ENCODE measurements at places on chromosomes 7 and 10.

DNA sequence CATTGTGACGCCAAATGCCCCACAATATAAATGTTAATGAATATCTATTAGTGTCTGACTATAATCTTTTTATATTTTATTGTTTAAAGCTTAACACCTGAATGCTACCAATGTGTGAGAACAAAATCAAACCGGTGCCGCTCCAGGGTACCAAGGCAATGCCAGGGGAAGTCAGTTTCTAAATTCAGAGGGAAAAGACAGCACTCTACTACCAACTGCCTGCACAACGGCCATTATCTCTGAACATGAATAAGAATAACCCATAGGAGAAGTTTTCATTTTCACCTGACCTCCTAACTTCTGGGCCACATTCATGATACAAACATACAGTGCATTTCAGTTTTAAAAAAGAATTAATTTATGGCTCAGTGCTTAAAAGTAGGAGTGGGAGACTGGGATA, 21.7 kb downstream of the USP6NL start:
- DNase-seq = no peak

DNA sequence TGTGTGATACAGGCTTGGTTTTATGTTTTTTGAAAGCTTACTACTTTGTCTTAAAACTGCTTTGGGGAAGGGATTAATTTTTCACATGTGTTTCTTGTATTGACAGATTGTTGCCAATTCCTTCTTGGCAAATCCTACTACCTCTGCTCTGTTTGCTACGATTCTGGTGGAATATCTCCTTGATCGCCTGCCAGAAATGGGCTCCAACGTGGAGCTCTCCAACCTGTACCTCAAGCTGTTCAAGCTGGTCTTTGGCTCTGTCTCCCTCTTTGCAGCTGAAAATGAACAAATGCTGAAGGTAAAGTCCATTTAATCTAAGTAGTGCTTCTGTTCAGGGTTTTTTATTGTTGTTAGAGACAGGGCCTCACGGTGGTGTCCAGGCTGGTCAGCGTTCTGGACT, 33.6 kb downstream of the TRRAP start:
- no peak for DNase-seq

- DNase-seq = no peak
Measured at GRCh38 chr7:47951374-47951773, 3.1 kb upstream of the PKD1L1 start.

GRCh38 chr7:148011753-148012152, 578.8 kb upstream of the C7orf33 start:
- DNase-seq = no peak

- DNase-seq = no peak
Measured at GRCh38 chr10:72038458-72039001, 49.8 kb downstream of the SPOCK2 start.

DNA sequence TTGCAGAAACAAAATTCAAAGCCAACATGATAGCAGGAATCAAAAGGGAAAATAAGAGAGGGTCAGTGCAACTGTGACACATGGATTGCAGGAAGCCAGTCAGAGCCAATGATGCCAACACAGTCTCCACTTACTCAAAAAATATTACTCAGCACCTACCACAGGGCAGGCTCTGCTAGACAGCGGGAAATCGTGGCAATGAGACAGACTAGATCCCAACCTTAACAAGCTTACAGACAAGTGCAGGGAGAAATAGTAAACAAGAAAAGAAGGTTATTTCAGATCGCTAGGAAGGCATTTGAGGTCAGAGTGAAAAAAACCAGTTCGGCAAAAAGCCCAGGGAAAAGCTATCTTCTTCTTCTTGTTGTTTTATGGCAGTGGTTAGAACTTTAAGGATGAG, 45.2 kb upstream of the NPFFR1 start:
- no peak for DNase-seq

- DNase-seq = no peak
Measured at GRCh38 chr10:70034232-70034631, 18.4 kb upstream of the MACROH2A2 start.

GRCh38 chr10:97024168-97025073, 161.3 kb downstream of the SLIT1 start:
- DNase-seq = no peak

- no peak for DNase-seq
Measured at GRCh38 chr7:131800531-131800930, 244.1 kb upstream of the PODXL start.

- DNase-seq = no peak
Measured at GRCh38 chr10:74177140-74177677, 26.2 kb downstream of the ADK start.

- no peak for DNase-seq
Measured at GRCh38 chr7:34298492-34299013, 359.5 kb upstream of the NPSR1 start.

DNA sequence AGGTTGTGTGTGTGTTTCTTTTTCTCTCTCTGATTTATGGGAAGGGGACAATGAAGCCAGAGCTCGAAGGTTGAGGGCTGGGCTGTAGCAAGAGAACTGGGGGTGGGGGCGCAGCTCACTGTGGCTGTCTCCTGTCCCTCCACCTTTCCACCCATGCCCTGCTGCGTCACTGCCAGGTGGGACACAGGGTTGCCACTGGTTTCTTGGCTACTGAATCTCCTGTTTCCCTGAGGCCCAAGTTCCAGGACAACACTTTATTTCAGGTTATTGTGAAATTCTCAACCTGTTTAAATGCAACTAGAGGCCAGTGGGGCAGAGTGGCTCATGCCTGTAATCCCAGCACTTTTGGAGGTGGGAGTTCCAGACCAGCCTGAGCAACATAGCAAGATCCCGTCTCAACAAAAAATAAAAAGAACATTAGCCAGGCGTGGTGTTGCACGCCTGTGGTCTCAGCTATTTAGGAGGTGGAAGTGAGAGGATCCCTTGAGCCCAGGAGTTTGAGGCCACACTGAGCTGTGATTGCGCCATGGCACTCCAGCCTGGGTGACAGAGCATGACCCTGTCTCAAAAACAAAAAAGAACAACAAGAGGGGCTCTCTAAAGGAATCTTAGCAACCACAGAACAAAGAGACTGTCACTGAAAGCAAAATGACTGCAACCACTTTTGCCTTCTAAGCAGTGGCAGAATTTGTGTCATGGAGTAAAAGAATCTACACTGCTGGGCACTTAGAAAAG, 22.6 kb downstream of the TBATA start:
- DNase-seq = no peak

DNA sequence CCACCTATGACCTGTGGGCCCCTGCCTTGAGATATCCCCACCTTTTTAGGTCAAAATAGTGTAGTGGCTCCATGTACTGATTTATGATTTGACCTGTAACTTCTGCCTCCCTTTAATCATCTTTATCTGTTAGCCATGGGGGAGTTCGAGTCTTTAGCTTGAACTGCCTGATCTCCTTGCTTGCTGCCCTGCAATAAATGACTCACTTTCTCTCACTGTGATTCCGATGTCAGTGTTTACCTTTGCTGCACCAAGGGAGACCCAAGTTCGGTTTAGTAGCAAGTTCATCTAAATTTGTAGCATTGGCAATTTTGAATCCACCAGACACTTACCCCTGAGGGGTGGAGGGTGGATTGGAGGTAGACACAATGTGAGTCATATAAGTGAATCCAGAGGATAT, 814.6 kb upstream of the AUTS2 start:
- DNase-seq = no peak

DNA sequence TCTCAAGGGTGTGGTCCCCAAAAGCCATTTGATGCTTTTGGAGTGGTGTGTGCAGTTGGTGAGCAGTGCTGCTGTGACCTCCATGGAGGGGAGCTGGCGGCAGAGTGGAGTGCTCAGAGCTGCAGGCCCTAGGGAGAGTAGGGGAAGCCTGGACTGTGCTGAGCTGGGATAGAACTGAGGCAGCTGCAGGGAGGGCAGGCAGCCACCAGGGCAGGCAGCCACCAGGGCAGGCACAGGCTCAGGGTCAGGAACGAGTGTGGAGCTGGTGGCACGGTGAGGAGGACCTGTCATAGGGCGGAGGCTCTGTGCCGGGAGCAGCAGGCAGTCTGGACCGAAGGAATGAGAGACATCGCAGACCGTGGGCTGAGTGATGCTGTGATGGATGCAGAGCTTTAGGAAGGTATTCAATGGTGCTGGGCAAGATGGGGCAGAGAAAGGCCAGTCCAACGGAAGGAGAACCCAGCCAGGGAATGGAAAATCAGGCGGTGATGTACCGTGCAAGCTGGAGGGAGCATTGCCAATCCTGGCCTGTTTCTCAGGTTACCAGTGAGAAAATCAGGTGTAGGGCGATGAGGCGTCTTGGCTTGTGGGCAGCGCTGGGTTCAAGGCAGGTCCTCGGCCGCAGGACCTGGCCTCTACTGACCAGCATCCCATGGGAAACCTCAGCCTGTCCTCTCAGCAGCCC, 152.6 kb downstream of the CAMK1D start:
- DNase-seq = no peak

- no peak for DNase-seq
Measured at GRCh38 chr7:32542595-32542994, 47.3 kb downstream of the AVL9 start.

DNA sequence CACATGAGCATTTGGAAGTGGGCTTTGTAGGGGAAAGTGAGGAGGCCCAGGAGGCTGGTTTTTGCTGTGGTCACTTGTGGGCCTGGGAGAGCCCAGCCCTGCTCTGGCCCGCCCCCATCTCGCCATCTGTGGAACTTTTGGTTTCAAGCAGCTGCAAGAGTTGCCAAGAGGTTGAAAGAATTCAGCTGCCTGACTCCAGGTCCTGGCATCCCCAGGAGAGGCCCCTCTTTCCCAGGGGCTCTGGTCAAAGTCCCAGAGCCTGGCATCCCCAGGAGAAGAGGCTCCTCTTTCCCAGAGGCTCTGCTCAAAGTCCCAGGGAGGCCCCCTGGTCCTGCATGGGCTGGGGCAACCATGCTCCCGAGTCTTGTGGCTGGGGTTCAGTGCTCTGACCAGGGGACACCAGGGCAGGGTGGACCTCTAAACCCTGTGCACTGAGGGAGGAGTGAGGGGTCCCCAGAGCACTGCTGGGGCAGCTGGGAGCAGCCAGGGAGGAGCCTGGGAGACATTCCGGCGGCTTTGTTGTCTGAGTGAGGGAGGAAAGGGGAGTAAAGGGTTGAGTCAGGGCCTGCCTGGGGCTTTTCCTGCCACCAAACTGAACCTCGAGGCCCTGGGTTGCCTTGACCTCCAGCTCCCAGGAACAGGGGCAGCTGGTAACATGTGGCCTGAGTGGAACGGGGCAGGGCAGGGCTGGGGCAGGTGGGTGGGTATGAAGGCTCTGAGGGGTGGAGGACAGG, 27.7 kb upstream of the CSGALNACT2 start:
- no peak for DNase-seq

GRCh38 chr10:114432566-114433093, 28.3 kb upstream of the AFAP1L2 start:
- no peak for DNase-seq

GRCh38 chr7:108138911-108139310, 8.8 kb upstream of the LAMB4 start:
- no peak for DNase-seq

GRCh38 chr10:26357203-26357602, 80.9 kb upstream of the APBB1IP start:
- no peak for DNase-seq

DNA sequence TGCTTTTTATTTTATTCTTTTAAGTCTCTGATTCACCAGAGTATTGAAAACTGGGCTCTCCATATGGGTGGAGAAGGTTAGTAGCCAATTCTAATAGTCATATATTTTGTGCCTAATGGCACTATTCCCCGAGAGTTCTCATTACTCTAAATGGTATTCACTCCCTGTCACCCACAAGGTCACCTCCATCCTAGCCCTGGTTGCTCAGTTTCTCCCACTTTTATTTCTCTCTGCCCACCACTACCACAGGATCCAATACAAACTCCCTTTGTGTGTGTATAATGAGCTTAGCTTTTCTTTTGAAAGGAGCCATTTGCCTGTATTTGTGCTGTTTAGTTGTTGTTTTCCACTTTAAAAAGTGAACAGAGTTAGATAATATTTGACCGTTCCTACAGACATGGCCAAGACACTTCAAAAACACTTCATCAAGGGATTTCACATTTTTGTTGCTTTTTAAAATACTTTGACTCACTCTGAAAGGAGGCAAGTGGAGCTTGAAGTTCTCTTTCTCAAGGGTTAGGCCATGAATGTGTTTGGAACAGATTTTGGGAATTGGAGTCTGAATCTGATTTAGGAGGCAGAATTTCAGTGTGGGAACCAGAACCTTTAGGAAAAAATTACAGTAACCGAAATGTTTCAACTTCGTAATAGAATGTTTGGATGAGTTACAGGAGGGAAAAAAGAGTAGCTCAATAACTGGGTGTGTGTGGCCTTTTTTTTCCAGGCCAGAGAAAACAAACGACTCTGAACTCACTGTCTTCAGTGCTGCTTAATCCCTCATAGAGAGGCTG, 321.3 kb downstream of the BICC1 start:
- no peak for DNase-seq

DNA sequence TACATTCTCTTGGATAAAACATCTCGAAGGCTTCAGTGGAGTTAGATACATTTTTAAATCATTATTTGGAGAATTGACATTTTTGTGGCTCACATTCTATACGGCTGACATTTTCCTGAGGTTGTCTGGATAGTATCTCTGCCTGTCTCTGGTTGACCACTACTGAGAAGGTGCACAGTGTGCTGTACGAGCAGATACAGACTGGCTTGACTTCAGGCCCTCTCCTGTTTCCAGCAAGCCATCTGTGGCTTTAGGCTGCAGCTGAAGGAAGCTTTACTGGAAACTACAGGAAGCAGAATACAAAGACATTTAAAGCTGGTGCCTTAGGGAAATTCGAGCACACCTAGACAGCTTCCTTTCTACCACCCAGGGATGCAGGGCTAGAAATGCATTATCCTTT, 39.3 kb upstream of the RSU1 start:
- no peak for DNase-seq

GRCh38 chr7:133190650-133191049, 62.2 kb upstream of the EXOC4 start:
- DNase-seq = no peak

DNA sequence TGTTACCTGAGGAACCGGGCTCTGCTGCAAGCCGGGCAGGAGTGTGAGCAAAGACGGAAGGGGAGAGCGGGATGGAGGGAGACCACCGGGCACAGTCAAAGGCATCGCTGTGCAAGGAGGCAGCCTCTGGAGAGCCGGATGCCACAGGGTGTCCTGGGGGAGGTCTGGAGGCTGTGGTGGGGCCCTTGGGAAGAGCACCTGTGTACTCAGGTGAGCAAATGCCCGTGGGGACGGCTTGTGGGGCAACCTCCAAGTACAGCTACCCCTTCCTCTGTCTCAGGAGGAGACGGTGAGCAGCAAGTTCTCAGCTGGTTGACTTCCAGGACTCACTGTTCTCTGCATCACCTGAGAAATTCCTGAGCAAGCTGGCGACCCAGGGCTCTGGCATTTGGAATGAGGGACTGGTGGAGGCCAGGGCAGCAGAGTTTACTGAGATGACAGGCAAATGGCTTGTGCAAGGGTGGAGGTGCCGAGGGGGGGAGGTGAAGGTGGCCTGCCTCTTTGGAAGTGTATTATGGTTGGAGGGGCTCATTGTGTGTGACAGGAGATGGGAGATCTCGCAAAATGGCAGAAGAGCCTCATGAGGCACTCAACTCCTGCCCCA, 345.2 kb upstream of the SHH start:
- DNase-seq = no peak

DNA sequence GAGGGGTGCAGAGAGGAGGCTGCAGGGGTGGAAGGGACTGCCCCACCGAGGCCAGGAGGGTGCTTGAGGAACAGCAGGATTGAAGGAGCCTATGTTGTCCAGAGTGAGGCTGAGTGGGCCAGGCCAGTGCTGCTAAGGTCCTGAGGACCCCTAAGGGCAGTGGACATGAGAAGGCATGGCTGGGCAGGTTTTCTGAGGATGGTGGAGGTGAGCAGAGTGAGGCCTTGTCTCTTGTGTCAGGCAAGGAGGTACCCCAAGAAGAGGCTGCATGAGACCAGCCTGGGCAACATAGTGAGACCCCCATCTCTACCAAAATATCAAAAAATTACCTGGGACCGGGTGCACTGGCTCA, 5.2 kb downstream of the SH2B2 start:
- no peak for DNase-seq

All from left renal pelvis (tissue), 4 donors.